ENCODE measurements at places on chromosomes 13 and 19.
A peak's percentile ranks its signal among the peaks of the same experiment; 100 is the strongest.

DNA sequence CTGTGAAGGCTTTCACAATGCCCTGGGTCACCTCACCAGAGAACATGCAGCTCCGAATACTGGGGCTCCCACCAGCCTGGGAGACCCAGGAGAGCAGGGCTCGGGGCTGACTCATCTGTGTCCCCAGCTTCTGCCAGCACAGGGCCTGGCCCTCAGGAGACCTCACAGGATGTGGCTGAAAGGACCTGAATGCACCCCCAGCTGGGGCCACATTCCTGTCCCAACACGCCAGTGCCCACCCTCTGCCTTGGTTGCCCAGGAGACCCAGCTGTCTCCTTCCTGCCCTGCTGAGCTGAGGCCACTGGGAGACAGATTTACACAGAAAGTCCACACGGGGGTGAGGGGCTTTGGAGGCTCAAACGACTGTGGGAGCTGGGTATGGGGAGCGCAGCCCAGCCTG is 11.9 kb downstream of the BCAT2 start:
- DNase-seq, result no peak
- peaks cover 11% of the 10 kb centered on the region for H3K4me1 ChIP-seq
- H3K4me3 ChIP-seq, result no peak overlapping the region
- no peak overlapping the region for H3K27ac ChIP-seq
- no peaks in the 10 kb centered on the region for H3K27me3 ChIP-seq

- DNase-seq, result no peak
- H3K4me1 ChIP-seq, result peaks cover 28% of the 10 kb centered on the region
- no peak overlapping the region for H3K27ac ChIP-seq
- no peaks in the 10 kb centered on the region for H3K27me3 ChIP-seq
- H3K36me3 ChIP-seq, result no peaks in the 10 kb centered on the region
These were observed 3.7 kb upstream of the TECR start for GRCh38 chr19:14525729-14526128.

DNA sequence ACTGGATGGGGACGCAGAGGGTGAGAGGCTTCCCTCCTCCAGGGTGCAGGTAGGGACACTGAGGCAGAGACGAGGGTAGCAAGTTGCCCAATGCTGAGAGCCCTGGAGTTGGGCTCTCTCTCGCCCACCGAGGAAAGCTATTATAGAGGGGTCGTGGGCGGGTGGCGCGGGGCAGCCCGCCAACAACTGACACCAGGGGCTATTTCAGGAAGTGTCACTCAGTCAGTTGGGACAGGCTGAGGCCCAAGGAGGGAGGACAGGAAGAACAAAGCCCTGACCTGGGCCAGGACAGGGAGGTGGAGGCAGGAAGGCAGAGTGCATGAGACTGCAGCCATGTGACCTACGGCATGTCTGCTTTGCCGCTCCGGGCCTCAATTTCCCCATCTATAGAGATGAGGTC is 29.9 kb downstream of the TINCR start:
- H3K4me3 ChIP-seq, result no peak overlapping the region
- H3K27ac ChIP-seq, result no peak overlapping the region
- H3K27me3 ChIP-seq, result peaks cover 54% of the 10 kb centered on the region

GRCh38 chr19:8302734-8303133 is 5.4 kb downstream of the CD320 start:
- H3K36me3 ChIP-seq, result peaks cover 14% of the 10 kb centered on the region
- no peak overlapping the region for H3K27ac ChIP-seq
- peak; percentile 0 for DNase-seq
- H3K27me3 ChIP-seq, result no peaks in the 10 kb centered on the region
- H3K4me3 ChIP-seq, result no peak overlapping the region

GRCh38 chr13:113976711-113977684 is 3.1 kb upstream of the C13orf46 start:
- DNase-seq, result no peak
- no peaks in the 10 kb centered on the region for H3K27me3 ChIP-seq
- no peak overlapping the region for H3K4me3 ChIP-seq
- peaks cover 63% of the 10 kb centered on the region for H3K36me3 ChIP-seq

GRCh38 chr19:16830679-16831078 is 1.5 kb downstream of the SIN3B start:
- peaks cover 14% of the 10 kb centered on the region for H3K27me3 ChIP-seq
- peak overlapping the region; percentile 90 for H3K4me3 ChIP-seq
- peaks cover 36% of the 10 kb centered on the region for H3K36me3 ChIP-seq
- H3K4me1 ChIP-seq, result peaks cover 25% of the 10 kb centered on the region

DNA sequence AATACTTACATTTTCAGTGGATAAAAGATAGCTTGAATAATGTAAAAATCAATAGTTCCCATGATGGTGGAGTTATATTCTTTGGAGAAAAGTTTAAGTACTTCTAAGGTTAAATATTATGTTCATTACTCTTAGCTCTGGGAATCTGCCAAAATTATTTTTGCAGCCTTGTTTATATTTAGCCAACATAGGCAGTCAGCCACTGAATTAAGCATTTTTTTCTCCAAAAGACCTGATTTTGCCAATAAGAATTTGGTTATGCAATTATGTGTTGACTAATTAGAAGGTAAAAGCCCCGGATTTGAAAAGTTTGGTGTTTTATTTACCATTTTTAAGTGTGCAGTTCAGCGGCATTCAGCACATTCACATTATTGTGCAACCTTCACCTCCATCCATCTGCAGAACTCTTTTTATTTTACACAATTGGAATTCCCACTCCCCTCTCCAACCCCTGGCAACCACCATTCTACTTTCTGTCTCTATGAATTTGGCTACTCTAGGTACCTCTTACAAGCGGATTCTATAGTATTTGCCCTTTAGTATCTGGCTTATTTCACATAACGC is 90.1 kb upstream of the C1QTNF9B start:
- H3K27me3 ChIP-seq, result peaks cover 48% of the 10 kb centered on the region
- H3K27ac ChIP-seq, result no peak overlapping the region
- no peaks in the 10 kb centered on the region for H3K36me3 ChIP-seq
- H3K4me3 ChIP-seq, result no peak overlapping the region

GRCh38 chr19:18597809-18598660 is 8.6 kb downstream of the CRLF1 start:
- H3K4me3 ChIP-seq, result no peak overlapping the region
- peaks cover 41% of the 10 kb centered on the region for H3K4me1 ChIP-seq
- no peak for DNase-seq
- H3K27ac ChIP-seq, result no peak overlapping the region
- peaks cover 68% of the 10 kb centered on the region for H3K27me3 ChIP-seq
- no peaks in the 10 kb centered on the region for H3K36me3 ChIP-seq

DNA sequence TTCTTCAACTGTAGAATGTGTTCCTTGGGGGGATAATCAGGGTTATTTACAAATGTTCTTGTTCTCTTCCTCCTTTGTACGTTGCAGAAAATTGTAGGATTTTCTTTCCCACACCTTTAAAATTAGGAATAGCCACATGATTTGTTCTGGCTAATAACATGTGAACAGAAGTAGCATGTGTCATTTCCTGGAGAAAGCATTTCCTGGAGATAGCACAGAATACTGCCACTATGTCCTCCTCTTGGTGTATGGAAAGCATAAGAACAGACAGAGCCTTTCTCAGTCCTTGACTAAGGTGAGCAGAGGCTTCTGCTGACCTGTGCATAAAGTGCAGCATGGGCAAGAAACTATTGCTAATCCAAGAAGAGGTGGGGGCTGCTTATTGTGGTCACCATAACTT is 101.8 kb downstream of the FAM216B start:
- peaks cover 7% of the 10 kb centered on the region for H3K4me1 ChIP-seq
- peaks cover 9% of the 10 kb centered on the region for H3K36me3 ChIP-seq
- no peak overlapping the region for H3K27ac ChIP-seq
- no peak overlapping the region for H3K4me3 ChIP-seq
- no peak for DNase-seq
- peaks cover 18% of the 10 kb centered on the region for H3K27me3 ChIP-seq

DNA sequence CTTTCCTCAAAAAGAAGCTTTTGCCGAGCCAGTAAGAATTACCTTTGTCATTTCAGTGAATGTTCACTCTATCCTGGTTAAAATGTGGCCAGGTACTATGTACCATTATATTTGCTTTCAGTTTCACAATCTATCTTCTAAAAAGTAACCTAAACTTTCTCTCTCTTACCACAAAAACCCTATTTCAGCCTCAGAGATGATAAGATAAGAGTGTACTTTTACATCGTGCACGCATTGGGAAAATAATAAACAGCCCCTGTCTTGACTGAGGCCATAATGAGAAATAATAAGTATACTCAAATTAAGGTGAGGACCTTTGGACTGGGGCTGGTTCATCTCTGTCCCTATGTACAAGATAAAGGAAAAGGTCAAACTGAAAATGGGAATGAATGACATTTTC is 77.7 kb downstream of the ZNF726 start:
- H3K4me1 ChIP-seq, result no peaks in the 10 kb centered on the region
- no peaks in the 10 kb centered on the region for H3K36me3 ChIP-seq
- H3K27ac ChIP-seq, result no peak overlapping the region
- no peak overlapping the region for H3K4me3 ChIP-seq
- no peak for DNase-seq

DNA sequence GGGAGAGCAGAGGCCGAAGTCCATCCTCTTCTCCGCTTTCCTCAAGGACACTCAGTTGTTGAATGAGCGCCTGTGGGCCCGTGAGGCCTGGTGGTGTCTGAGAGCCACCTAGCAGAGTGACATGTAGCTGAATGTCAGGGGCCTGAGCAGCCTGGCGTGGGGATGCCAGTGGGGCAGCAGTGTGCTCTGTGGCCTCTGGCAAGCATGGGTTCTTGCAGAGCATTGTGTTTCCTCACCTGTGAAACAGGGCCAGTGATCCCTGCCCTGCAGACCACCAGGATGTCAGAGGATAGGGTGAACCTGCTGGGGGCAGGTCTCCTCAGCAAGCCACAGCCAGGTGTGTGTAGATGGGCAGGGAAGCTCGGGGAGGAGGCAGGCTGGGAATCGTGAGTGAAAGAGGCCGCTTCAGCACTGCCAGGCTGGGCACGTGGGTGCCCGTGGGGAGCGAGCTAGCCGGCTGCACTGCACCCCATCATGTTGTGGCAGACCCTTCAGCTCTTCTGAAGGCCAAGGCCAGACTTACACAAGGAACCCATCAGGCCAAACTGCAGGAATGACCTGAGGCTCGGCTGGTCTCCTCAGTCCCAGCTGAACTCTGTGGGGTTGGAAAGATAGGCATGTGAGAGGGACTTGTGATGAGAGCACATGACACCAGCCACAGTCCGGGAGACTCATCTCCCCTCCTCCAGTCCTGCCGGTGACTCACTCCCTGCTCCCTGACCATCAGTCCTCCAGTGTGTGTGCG is 5.0 kb downstream of the PPP1R37 start:
- no peaks in the 10 kb centered on the region for H3K27me3 ChIP-seq
- no peak overlapping the region for H3K4me3 ChIP-seq
- peak overlapping the region; percentile 74 for H3K27ac ChIP-seq
- no peaks in the 10 kb centered on the region for H3K36me3 ChIP-seq
- peaks cover 69% of the 10 kb centered on the region for H3K4me1 ChIP-seq
- no peak for DNase-seq

DNA sequence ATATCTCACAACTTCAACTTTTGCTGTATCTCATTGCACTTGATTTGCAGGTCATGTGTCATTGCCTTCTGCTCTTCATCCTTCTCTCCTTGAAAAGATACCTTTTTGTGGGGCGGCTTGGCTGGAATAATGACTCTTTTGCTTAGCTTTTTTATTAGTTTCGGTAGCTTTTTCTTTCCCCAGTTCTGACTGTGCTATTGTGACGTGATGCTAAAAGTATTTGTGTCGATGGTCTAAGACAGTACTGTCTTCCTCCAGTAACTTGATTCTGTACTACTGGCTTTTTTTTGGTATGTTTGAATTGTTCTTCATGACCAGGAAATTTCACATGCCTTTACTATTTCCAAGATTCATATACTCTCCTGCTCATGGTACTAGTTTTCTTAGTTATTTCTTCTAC is 63.1 kb downstream of the SLITRK1 start:
- H3K27ac ChIP-seq, result no peak overlapping the region
- no peaks in the 10 kb centered on the region for H3K4me1 ChIP-seq
- no peaks in the 10 kb centered on the region for H3K36me3 ChIP-seq

DNA sequence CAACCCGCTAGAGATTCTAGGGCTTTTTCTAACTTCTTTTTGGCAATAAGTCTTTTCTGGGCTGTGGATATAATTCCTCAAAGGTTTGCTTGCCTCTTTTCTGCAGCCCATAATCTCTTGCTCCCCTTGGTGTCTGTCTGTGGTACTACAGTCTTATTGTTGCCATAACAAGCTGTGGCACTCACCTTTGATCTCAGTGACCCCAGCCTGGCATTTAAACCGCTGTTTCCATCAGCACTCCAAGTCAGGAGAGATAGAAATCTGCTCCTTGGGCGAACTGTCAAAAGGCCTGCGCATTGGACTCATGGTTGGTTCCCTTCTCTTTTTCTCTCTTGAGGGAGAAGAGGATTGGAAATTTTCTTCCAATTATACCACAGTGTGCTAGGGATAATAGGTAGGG is 14.5 kb upstream of the MPHOSPH8 start:
- peaks cover 55% of the 10 kb centered on the region for H3K27me3 ChIP-seq
- H3K4me3 ChIP-seq, result no peak overlapping the region
- no peak overlapping the region for H3K27ac ChIP-seq
- peaks cover 1% of the 10 kb centered on the region for H3K36me3 ChIP-seq
- H3K4me1 ChIP-seq, result no peaks in the 10 kb centered on the region

GRCh38 chr13:20810808-20811207 is 37.0 kb upstream of the EEF1AKMT1 start:
- no peaks in the 10 kb centered on the region for H3K27me3 ChIP-seq
- H3K27ac ChIP-seq, result peak overlapping the region; percentile 3
- H3K4me1 ChIP-seq, result peaks cover 5% of the 10 kb centered on the region

DNA sequence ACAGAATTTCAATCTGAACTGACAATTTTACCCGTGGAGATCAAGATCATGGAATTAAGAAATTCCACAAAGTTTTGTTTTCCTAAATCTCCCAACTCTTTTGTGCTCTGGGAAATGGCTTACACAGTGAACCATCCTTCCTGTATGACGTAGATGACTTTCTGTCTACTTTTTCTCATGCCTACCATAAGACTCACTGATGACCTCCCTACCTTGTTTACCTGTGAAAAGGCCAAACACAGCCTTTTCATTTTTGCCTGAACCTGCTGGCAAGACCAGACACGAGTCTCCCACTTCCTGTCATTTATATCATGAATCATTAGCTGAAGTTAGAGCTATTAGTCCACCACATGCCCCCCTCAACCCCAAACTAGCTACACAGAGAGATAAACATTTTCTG is 4.6 kb upstream of the KBTBD6 start:
- peaks cover 12% of the 10 kb centered on the region for H3K36me3 ChIP-seq
- peaks cover 5% of the 10 kb centered on the region for H3K4me1 ChIP-seq
- no peak for DNase-seq
- no peaks in the 10 kb centered on the region for H3K27me3 ChIP-seq
- no peak overlapping the region for H3K4me3 ChIP-seq

DNA sequence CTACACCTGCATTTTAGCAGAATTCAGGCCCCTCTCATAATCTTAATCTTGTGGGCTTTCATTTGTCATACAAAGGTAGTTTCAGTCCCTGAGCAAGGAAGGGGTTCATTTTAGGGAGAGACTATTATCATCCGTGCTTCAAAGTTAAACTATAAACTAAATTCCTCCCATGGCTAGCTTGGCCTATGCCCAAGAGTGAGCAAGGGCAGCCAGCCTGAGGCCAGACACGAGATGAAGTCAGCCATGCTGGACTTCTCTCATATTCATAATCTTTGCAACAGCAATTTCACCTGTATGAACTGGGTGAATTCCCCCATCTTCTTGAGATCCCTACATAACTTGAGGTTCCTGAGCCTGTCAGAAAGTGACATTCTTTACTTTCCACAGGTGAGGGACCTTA is 13.0 kb downstream of the ERICH4 start:
- no peak overlapping the region for H3K4me3 ChIP-seq
- H3K4me1 ChIP-seq, result peaks cover 10% of the 10 kb centered on the region
- H3K36me3 ChIP-seq, result no peaks in the 10 kb centered on the region
- no peak for DNase-seq
- H3K27ac ChIP-seq, result no peak overlapping the region
- peaks cover 24% of the 10 kb centered on the region for H3K27me3 ChIP-seq

Measured in stimulated activated naive B cell treated with anti-CD40 and anti-IgM and Interleukin-4, amounts not matched to agents 10 μg/mL and 1 μg/mL and 100 μg/mL, for 72 hours (primary cell).